Activated naive CD8-positive, alpha-beta T cell treated with anti-CD3 and anti-CD28 coated beads for 36 hours (primary cell): ENCODE measurements at places on chromosomes 2 and 18.

DNA sequence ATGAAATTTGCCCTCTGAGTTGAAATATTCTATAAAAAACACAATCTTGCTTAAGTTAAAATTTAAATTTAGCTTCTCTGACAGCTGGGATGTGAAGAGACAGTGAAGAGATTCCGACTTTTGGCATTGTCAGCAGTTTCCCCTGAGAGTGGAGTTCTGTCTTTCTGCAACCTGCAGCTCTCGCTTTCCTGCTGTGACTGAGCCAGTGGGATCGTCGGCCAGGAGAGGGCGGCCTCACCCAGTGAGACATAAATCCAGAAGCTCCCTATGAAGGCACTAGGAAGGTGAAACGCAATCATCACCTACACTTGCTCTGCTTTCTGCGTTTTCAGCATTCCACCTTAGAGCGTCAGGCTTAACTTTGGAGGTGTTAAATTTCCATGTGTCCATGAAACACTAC lies 75.4 kb upstream of the HNMT start:
- DNase-seq, result no peak

- no peak for DNase-seq
Observed at GRCh38 chr2:229393926-229394325, 122.8 kb upstream of the PID1 start.

DNA sequence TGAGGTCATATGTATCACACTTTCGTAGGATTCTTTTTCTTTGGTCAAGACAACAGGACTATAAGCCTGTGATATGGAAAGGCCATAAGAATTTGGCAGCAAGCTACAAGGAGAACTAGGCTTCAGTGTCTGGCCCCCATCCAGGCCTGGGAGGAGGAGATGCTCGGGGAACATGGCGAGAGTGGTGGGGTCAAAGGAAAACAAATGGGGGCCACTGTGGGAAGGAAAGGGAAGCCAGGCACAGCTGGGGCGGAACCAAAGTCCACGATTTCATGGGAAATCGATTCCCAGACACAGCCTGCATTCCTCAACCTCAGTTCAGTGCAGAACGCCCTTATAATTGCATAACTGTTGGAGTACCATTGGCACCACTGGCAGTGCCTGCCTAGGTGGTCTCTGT lies 58.2 kb downstream of the MBP start:
- no peak for DNase-seq

DNA sequence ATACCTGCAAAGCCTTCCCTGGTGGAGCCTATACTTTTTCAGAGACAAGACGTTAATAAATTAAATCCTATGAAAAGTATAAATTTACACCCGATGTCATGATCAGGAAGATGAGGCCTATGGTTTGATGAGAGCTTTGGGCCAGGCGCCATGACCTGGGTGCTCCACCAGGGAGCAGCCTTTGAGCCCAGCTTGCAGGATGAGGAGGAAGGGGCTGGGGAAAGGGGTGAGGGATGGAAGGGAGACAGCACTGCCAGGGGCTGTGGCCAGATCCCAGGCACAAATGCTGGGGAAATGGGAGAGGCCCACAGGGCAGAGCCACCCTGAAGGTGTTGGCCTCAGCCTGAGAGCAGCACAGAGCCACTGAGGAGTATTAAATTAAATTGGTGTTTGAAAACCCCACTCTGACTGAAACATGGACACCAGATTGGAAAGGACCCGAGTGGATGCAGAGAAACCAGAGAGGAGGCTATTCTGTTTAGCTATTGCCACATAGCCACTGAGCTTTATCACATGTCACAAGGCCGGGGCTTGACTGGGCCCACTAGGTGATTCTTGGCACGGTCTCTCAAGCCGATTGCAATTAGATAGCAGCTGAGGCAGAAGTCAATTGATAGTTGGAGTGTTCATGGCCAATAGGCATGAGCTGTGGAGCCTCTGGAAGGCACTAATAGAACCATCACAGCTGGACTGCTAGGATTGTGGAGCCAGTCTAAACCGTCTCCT lies 9.6 kb upstream of the FAHD2A start:
- no peak for DNase-seq
